Activated T-helper 2 cell treated with anti-CD3 and anti-CD28 coated beads, Interferon-gamma antibody, Interleukin-2, Interleukin-4, amounts not matched to agents 10 μg/mL and 5 μg/mL and 100 μg/mL, durations not matched to agents 14 hours and 24 hours and 36 hours (primary cell): ENCODE measurements at places on chromosomes 6 and 20. TPM values are rescaled to one million over a fixed set of nuclear protein-coding genes. Genes with fewer than 3 reads are reported as not detected.

Gene SPATS1
- not detected in 2 replicates for total RNA-seq

Gene TMC2
- not detected in 2 replicates for total RNA-seq

Gene SLC17A9
- 20.2 and 21.4 TPM in 2 replicates for total RNA-seq

Gene STMND1
- total RNA-seq, result not detected in 2 replicates

Gene SIRPD
- 0.37 TPM in 1 of 2 replicates, not detected in the other for total RNA-seq

Gene FRK
- 0.02 and 0.05 TPM in 2 replicates for total RNA-seq

Gene CCR6
- total RNA-seq, result not detected in 2 replicates

Gene SLC32A1
- total RNA-seq, result not detected in 2 replicates

Gene PACSIN1
- not detected in 2 replicates for total RNA-seq

Gene MYB
- 82.5 and 84.5 TPM in 2 replicates for total RNA-seq

Gene SNAP91
- not detected in 2 replicates for total RNA-seq

Gene TREML1
- not detected in 2 replicates for total RNA-seq

Gene OR2B6
- not detected in 2 replicates for total RNA-seq

Gene PRR18
- total RNA-seq, result 0.14 and 0.25 TPM in 2 replicates

Gene LY6G6D
- not detected in 2 replicates for total RNA-seq

Gene CLPSL1
- not detected in 2 replicates for total RNA-seq

Gene GLP1R
- total RNA-seq, result 0.05 and 0.14 TPM in 2 replicates

Gene CALHM4
- not detected in 2 replicates for total RNA-seq

Gene SLC4A11
- 1.6 and 2.5 TPM in 2 replicates for total RNA-seq

Gene NKAPL
- total RNA-seq, result not detected in 2 replicates

Gene FAM217A
- total RNA-seq, result not detected in 2 replicates

Gene CLIC5
- 3.0 and 3.8 TPM in 2 replicates for total RNA-seq

Gene TGM2
- total RNA-seq, result not detected in 2 replicates

Gene SLC22A7
- total RNA-seq, result not detected in 2 replicates

Gene PLCB4
- total RNA-seq, result not detected in 2 replicates

Gene RHAG
- not detected in 2 replicates for total RNA-seq

Gene TTK
- total RNA-seq, result 25.5 and 26.2 TPM in 2 replicates

Gene NKAIN4
- total RNA-seq, result not detected in 2 replicates

Gene TRIM40
- total RNA-seq, result not detected in 2 replicates

Gene ANKEF1
- 0.25 and 0.39 TPM in 2 replicates for total RNA-seq

Gene MCCD1
- not detected in 2 replicates for total RNA-seq

Gene ZSCAN23
- total RNA-seq, result 0.48 and 0.50 TPM in 2 replicates

Gene TP53TG5
- not detected in 2 replicates for total RNA-seq

Gene CST9L
- total RNA-seq, result not detected in 2 replicates

Gene SCAND1
- 39.5 and 40.3 TPM in 2 replicates for total RNA-seq

Gene CD24
- 1.5 and 2.0 TPM in 2 replicates for total RNA-seq

Gene DDR1
- 11.3 and 13.7 TPM in 2 replicates for total RNA-seq

Gene GTSF1L
- total RNA-seq, result 0.48 TPM in 1 of 2 replicates, not detected in the other

Gene HRH3
- total RNA-seq, result not detected in 2 replicates

Gene CCDC170
- not detected in 2 replicates for total RNA-seq
